Neural crest cell (in vitro differentiated cells): ENCODE measurements at places on chromosomes 2 and 18.

GRCh38 chr2:119864318-119864717 lies 104.6 kb downstream of the PTPN4 start:
- no peak for DNase-seq

DNA sequence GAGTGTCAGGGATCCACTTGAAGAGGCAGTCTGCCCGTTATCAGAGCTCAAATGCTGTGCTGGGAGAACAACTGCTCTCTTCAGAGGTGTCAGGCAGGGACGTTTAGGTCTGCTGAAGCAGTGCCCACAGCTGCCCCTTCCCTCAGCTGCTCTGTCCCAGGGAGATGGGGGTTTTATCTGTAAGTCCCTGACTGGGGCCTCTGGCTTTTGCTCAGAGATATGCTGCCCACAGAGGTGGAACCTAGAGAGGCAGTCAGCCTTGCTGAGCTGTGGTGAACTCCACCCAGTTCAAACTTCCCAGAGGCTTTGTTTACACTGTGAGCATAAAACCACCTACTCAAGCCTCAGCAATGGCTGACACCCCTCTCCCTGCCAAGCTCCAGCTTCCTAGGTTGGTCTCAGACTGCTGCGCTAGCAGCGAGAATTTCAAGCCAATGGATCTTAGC lies 38.1 kb downstream of the PLEK start:
- DNase-seq: no peak

DNA sequence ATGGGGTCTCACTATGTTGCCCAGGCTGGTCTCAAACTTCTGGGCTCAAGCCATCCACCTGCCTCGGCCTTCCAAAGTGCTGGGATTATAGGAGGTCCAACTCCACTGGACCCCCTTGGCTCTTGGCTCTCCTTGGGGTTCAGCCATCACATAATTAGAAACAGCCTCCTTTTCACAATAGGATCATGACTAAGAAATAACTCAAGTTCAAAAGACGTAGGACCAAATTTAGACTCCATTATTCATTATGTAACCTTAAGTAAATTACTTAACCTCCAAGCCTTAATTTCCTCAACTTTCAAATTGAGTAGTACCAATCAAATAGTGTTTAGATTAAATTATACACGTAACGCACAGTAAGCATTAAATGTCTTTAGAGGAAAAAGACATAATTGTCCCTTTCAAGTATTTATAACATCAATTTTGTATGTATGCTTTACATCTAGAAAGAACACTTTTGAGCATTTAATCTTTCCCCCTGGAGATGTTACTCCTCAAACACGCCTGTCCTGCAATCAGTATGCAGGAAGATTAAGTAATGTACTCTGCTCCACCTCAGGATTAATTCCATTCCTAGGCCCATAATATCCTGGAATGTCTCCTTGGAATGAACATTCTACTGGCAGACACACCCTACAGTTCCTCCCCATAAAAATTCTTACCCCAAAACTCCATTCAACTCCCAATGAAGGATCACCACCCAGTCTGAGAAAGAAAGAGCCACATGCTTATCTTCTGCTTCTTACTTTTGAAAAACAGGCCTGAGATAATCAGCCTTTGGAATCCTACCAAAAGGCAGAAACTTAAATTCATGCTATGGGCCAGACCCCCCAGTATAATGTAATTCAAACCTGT lies 49.1 kb downstream of the COBLL1 start:
- DNase-seq: no peak

GRCh38 chr2:237073552-237073951 lies 12.1 kb upstream of the COPS8 start:
- no peak for DNase-seq

DNA sequence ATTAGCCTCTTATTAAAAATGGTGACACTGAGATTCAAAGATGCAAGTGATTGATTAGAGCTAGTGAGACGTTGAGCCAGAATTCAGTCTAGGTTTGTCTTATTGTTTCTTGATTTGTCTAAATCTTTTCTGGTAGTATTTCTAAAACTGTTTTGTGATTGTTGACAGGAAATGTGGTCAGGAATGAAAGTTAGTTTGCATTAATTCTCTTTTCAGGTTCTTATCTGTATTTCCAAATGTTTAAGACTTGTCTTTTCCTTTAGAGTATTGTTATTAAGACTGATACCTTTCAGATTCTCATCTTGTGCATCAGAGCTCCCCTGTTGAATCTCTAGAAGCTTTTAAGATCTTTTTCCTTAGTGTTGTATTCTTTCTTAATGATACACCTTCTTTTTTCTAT lies 89.3 kb downstream of the MBD5 start:
- no peak for DNase-seq

GRCh38 chr2:19120941-19121750 lies 237.3 kb downstream of the OSR1 start:
- DNase-seq: no peak

- no peak for DNase-seq
Observed at GRCh38 chr2:119721043-119721442, 38.7 kb upstream of the PTPN4 start.

GRCh38 chr18:73683409-73684238 lies 464.0 kb downstream of the FBXO15 start:
- no peak for DNase-seq

DNA sequence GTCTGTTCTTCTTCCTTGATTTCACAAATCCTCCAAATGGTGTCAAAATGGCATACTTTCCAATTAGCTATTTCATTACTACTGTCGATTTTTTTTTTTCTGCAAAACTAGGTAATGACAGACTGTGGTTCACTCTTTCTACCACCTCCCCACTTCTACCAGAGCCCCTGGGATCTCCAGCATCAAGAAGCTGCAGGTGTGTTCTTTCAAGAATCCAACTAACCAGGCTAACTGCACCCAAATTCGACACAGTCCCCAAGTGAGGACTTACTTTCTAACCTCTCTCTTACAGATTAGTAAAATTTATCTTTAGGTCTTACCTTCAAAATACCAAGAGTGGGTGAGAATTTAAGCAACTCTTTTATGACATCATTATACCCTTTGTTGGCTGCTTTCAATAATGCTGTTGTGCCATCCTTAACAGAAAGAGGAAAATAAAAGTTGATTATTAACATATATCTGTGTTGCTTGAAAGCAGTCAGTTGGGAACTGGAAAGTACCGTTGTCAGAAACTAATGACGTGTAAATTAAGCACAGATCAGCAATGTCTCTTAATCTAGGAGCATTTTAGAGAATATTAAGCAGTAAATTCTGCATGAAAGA lies 31.2 kb upstream of the NPC1 start:
- DNase-seq: no peak

GRCh38 chr2:12587729-12588522 lies 128.8 kb upstream of the TRIB2 start:
- no peak for DNase-seq

- DNase-seq: no peak
Observed at GRCh38 chr2:68336192-68336591, 16.4 kb upstream of the CNRIP1 start.

GRCh38 chr2:231241755-231242507 lies 43.5 kb downstream of the ARMC9 start:
- no peak for DNase-seq
